ENCODE measurements at places on chromosomes 2 and 18. TPM values are rescaled to one million over a fixed set of nuclear protein-coding genes. Genes with fewer than 3 reads are reported as not detected.

SCN1A gene
- total RNA-seq, result 0.10 TPM

SLC25A12 gene
- total RNA-seq, result 83.1 TPM

- DNase-seq, result no peak
Observed at GRCh38 chr18:68441241-68441640, 273.7 kb downstream of the TMX3 start.

DNA sequence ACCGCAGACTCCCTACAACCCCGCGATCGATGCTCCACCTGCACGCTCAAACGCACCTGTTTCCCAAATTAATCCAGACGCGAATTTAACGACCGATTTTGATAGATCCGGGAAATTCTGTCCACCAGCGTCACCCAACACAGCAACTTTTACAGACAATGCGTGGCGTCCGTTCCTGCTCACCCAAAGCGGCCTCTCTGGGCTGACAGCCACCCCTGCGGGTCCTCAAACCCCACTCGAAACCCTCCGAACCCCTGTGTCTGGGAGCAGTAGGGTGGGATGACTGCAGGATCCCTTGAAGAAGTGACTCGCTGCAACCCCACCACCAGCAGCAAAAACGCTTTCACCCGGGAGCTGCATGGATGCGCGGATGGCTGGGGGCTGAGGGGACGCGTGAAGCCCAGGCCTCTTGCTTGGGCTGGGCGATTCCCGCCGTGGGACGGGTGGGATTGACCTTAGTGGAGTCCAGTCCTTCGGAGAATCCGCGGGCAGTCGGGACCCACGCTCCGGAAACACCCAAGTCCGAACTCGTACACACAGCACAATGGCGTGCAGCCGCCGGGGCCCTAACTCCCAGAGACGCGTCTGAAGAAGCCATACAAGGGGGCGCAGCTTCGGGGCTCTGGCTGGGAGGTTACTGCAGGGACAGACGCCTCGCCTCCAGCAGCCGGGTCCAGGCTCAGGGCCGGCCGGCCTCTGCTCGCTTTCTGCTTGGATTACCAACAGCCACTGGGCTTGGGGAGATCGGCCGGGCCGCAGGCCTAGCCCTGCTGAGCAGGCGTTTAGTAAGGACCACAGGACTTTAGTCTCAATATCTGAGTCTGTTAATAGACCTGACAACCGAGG lies 31.1 kb upstream of the ATP6V1B1 start:
- DNase-seq, result no peak

DNA sequence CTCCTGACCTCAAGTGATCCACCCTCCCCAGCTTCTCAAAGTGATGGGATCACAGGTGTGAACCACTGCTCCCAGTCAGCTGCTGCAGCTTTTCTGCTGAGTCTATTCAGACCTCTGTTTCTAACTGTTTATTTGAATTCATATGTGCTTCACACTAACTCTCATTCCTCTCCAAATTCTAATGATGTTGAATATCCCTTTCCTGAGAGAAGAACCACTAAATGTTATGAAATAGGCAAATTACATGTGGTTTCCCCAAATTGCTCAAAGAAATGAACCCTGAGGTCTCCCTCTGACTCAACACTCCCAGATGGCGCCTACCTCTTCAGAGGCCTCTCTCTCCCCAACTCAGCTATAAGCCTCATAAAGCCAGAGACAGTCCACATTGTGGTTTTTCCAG lies 98.6 kb downstream of the IRS1 start:
- no peak for DNase-seq

- DNase-seq, result no peak
Observed at GRCh38 chr18:79560042-79560860, 119.4 kb upstream of the CTDP1 start.

DNA sequence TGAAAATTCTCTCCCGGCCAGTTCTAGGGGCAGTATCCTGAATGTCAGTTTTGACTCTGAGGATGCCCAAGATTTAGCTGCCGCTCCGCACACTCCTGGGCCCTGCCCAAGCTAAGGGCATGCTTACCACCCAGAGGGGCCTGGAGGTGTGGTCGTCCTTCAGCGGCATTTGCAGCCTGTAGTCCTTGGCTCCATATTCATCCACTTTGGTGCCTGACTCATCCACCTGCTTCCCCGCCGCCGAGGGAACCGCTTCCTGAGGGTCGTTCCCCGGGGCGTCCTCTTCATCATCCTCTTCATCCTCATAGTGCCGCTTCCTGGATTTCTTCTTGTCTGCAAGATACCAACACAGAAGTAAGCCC lies 577 bp downstream of the ERCC3 start:
- DNase-seq, result no peak

DNA sequence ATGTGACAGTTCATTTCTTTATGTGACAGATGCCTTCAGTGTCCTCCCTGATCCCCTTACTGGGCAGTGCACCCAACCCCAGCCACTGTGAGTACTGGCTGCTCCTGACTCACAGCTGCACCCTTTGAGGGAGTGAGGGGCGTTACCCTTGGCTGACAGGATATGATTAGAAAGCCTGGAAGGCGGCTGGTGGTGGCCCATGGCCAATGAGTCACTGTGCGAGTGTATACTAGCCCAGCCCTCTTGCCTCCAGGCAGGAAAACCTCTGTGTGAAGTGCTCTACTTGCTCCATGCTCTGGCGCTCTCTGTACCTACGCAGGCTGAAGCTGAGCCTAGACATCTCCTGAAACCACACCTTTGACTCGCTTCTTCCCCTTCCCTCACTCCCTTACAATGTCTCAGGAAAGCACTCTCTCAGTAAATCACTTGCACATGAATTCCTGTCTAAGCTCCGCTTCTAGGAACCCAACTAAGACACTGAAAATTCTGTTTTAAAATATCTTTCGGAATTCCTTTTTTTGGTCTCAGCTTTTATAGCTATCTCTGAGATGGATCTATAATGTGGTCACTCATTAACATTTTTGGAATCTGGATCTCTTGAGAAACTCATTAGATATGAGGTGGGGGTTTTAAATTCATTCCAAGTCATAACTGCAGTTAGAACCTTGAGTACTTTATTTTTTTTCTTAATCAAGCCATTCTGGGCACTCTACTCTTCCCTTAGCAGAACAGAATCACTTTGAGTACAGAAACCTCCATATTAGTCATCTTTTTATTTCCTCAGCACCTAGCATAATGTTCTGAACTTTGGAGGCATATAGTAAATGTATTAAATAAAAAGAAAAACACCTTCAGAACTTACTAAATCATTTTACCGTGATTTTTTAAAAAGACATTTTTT lies 25.3 kb upstream of the STAM2 start:
- DNase-seq, result peak; percentile 16

DNA sequence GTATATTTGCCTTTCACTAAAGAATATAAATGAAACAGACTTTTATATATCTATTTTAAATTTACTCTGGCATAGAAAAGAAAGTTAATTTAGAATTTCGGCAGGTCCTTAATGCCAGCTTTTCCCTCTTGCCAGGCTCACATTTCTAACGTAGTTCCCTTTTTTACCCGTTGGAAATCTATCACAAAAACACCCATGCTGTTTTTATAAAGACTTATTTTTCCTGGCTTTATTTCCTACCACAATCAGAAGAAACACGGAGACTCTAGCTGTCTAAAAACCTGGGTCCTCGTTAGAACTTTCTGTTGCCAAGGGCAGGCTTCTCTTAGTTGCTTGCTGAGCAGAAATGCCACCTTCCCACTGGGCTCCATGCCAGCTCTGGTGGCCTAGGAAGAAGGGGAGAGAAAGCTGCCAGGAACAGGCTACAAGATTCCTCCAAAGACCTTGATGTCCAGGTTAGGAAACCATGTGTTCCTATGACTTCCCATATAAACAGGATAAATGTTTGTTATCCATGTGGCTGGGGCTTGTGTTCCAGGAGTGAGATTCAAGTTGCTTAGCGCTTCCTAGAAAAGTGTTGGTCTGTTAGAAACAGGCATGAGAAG lies 17.8 kb upstream of the TMEM18 start:
- DNase-seq, result peak; percentile 29

- DNase-seq, result no peak
Observed at GRCh38 chr18:41326311-41326710, 628.7 kb upstream of the PIK3C3 start.

DNA sequence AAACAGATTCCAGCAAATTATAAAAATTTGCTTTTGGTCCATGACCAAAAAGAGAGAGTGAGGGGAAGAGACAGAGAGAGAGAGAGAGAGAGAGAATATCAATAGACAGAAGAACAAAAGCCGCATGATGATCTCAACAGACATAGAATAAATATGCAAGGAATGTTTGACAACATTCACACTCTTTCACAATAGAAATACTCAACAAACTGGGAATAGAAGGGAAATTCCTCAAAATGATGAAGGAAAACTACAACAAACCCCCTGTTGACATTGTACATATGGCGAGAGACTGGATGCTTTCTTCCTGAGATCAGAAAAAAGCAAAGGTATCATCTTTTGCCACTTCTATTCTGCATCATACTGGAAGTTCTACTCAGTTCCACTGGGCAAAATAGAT lies 309.7 kb downstream of the RAD51AP2 start:
- no peak for DNase-seq

- DNase-seq, result peak; percentile 63
Observed at GRCh38 chr2:1010415-1010930, 59.8 kb downstream of the SNTG2 start.

DNA sequence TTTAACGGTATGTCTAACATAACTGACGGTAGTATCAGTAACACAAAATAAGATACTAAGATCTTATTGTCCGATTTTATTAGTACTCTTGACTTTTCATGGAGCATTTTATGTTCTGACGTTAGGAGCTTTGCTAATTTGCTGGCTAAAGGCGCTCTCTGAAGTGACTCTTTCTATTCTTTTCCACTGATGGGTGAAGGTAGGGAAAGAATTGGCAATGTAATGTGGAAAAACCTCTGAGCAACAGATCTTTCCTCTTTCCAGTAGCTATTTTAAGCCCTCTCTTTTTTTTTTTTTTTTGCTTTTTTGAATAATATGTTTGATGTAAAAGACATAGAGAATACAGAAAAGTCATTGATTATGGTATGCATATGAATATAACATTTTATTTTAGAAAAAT lies 4.6 kb downstream of the CCNYL1 start:
- DNase-seq, result no peak
